Activated CD4-positive, alpha-beta T cell treated with anti-CD3 and anti-CD28 coated beads, Interleukin-2, amount 50 U/mL, for 24 hours (primary cell): ENCODE measurements at places on chromosomes 4 and X.

DNA sequence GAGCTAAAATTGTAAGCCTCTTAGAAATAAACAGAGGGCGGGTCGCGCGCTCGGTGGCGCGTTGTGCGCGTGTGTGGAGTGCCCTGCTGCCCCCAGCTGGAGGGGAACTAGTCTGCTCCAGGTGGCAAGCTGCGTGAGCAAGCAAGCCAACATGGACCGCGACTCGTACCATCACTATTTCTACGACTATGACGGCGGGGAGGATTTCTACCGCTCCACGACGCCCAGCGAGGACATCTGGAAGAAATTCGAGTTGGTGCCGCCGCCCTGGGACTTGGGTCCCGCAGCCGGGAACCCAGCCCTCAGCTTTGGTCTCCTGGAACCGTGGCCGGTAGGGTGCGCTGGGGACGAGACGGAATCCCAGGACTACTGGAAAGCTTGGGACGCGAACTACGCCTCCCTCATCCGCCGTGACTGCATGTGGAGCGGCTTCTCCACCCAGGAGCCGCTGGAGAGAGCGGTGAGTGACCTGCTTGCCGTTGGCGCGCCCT, 66.1 kb downstream of the DNAAF6 start:
- no peak for DNase-seq

DNA sequence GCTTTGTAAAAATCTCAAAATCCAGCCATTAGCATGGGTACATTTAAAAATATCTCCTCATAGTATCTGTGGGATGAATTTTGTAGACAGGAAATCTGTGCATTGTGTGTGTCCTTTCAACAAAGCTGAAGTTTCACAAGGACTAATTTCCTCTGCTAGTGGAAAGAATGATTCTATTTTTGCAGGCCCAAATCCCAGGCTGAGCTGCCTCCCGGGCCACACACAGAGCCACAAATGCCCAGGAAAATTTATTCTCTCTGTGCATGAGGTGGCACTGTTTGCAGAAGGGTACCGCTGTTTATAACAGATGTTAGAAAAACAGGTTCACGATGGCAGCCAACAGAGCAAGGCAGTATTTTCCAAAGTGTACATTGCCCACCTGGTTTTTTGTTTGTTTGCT, 11.0 kb upstream of the VCX3B start:
- no peak for DNase-seq

DNA sequence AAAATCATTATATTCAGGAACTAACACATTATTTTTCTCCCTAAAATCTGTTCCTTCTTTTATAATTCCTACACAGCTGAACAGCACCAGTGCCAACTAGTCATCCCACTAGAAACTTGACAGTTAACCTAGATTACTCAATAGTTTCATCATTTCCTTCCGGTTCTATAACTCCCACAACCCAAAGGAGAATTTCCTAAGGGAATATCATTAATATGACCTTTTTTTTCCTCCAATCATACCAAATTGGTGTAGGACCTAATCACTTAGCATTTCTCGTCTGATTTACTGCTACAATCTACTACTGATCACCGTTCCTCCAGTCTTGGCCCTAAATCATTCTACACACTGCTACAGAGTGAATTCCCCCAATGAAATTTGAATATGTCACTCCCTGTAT, 45.9 kb downstream of the WDFY3 start:
- no peak for DNase-seq

DNA sequence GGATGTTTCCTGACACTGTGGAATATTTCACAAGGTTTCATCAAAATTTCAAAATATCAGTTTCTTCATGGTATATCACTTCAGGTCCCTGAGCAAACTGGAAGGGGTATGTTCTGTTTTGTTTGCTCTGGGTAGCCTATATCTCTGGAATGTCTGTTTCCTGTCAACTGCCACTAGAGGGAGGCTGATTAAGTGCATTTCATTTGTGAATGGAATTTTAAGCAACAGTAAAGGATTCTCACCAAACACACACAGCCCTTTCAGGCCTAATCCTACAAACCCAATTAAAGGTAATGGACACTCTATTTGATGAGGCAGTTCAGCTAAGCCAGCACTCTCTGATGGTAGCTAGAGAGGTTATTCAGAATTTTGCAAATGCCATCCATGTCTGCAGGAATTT, 307.1 kb downstream of the TEX13A start:
- DNase-seq = no peak

DNA sequence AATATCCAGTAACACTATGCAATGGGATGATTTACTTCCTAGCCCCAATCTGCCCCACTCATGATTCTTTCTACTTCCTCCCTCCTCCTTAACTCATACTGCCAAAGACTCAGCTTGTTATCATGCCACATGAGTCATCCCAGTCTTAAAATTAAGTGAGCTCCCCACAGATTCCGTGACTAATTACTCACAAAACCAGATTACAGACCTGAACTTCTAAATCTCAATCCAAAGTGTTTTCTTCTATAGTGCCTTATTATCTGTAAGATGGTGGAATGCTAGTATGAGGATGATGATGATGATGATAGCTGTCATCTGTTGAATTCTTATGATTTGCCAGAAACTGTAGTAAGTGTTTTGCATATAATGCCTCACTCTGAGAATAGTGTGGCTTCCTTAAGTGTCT, 27.7 kb upstream of the GPC3 start:
- DNase-seq = no peak

DNA sequence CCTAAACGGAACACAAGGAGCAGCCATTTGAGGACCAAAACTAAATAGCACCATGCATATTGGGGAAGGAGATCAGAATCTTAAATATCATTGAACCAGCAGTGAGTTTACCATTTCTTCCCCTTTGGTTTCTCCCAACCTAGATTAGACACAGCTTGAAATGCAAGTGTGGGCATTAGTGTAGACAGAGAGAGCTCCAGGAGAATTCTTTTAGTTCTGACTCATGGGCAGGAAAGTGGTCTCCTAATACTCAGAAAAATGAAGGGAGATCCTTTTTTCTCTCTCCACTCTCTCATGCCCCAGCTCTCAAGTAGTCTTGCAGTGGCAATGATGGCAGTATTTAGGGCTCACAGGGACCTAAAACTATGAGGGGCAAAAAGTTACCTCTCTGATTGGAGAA, 567.9 kb downstream of the INPP4B start:
- no peak for DNase-seq

GRCh38 chr4:23034731-23035130, 342.0 kb downstream of the GBA3 start:
- DNase-seq = no peak

- no peak for DNase-seq
Measured at GRCh38 chr4:168931215-168931650, 78.8 kb downstream of the CBR4 start.

GRCh38 chrX:132751063-132751690, 207.3 kb downstream of the HS6ST2 start:
- no peak for DNase-seq
